ENCODE measurements at places on chromosomes 2 and 18. TPM values are rescaled to one million over a fixed set of nuclear protein-coding genes. Genes with fewer than 3 reads are reported as not detected.

The HJURP gene
- 83.4 TPM for total RNA-seq

The TXNDC2 gene
- total RNA-seq = 0.29 TPM

The MRO gene
- total RNA-seq = 1.2 TPM

GRCh38 chr2:219719521-219719920, 92.1 kb downstream of the SLC4A3 start:
- DNase-seq = no peak

GRCh38 chr2:71688530-71688929, 235.2 kb downstream of the DYSF start:
- no peak for DNase-seq

DNA sequence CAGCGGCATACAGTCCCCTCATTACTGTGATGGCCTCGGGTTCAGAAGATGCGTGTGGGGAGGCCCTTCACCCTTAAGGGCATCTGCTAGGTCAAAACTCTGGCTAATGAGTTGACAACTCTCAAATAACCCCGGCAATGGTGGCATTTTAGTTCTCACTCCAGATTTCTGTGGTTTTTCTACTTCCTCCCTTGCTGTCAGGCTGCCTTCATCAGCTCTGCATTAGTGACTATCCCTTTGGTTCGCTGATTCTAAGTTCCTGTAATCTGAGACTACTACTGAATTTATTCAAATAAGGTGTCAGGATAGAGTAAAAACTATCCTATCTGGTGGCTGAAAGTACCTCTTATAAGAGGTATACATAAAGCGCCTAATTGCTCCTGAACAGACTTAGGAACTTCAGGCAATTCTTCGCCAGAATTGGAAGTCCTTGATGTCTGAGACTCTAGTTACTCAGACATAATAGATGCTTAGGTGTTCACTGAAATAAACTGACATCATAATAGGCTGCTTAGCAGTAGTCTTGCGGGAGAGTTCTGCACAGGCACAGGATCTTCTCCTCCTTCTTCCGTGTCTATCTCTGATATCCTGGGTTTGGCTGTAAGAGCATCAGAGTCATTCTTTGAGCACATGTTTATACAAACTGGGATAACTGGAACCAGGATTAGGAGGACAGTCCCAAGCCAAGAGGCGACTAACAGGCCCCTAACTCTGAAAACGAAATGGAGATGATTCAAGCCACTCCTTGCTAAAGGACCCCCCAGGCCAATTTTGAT, 194.5 kb downstream of the DNER start:
- DNase-seq = no peak

GRCh38 chr2:33358878-33359277, 117.6 kb upstream of the RASGRP3 start:
- no peak for DNase-seq

DNA sequence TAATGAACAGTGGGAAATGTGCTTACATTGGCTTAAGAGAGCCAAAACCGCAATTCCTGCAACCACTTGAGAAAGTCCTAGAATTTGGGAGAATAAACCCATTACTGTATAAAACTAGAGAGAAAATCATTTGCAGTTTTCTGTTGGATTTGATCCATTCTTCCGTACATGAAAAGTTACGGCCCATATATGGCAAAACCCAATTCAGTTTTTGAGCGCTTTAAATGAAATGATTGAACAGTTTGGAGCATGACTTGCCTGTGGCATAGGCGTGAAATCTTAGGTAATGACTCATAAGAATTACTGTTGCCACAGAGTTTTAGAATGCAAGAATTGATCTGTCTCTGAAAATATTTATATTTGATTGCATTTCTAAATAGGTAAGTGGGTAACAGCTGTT, 52.0 kb downstream of the PHLPP1 start:
- no peak for DNase-seq

- no peak for DNase-seq
Measured at GRCh38 chr2:181724662-181725061, 44.3 kb upstream of the NEUROD1 start.

GRCh38 chr2:486371-486770, 190.8 kb downstream of the TMEM18 start:
- DNase-seq = no peak

- no peak for DNase-seq
Measured at GRCh38 chr2:54855434-54855833, 132.0 kb downstream of the EML6 start.
